A549 treated with RU486 at 1 μM for 4 hours (cell line): ENCODE measurements at places on chromosomes 12 and 14. TPM values are rescaled to one million over a fixed set of nuclear protein-coding genes. Genes with fewer than 3 reads are reported as not detected.

Gene CHURC1
- total RNA-seq: 75.8 to 141 TPM (median 89.0 TPM) in 5 replicates

Gene CABP1
- total RNA-seq: 0.15 to 0.23 TPM (median 0.21 TPM) in 3 of 5 replicates, not detected in the others

Gene RIMBP2
- total RNA-seq: 0.06 TPM in 1 of 5 replicates, not detected in the others

Gene TMEM52B
- 0.05 to 0.18 TPM (median 0.13 TPM) in 4 of 5 replicates, not detected in the other for total RNA-seq

Gene LMNTD1
- total RNA-seq: not detected in 5 replicates

Gene HSPA2
- total RNA-seq: 33.3 to 42.6 TPM (median 40.0 TPM) in 5 replicates

Gene AICDA
- total RNA-seq: 0.08 to 0.17 TPM (median 0.09 TPM) in 3 of 5 replicates, not detected in the others

Gene KRT83
- total RNA-seq: 2.5 to 6.9 TPM (median 5.9 TPM) in 5 replicates

Gene ACSM4
- total RNA-seq: not detected in 5 replicates

Gene GLT1D1
- not detected in 5 replicates for total RNA-seq

Gene LTBR
- total RNA-seq: 154 to 212 TPM (median 188 TPM) in 5 replicates

Gene COL2A1
- 0.06 to 0.40 TPM (median 0.17 TPM) in 4 of 5 replicates, not detected in the other for total RNA-seq

Gene TMEM119
- total RNA-seq: 0.05 to 0.07 TPM (median 0.05 TPM) in 3 of 5 replicates, not detected in the others

Gene PAWR
- total RNA-seq: 36.2 to 75.5 TPM (median 67.0 TPM) in 5 replicates

Gene TEAD4
- total RNA-seq: 38.4 to 47.9 TPM (median 46.8 TPM) in 5 replicates

Gene NAB2
- total RNA-seq: 16.4 to 18.9 TPM (median 18.4 TPM) in 5 replicates

Gene ABCD2
- not detected in 5 replicates for total RNA-seq

Gene ARHGEF25
- 6.1 to 7.7 TPM (median 6.6 TPM) in 5 replicates for total RNA-seq

Gene ALDH1L2
- 1.9 to 3.7 TPM (median 3.1 TPM) in 5 replicates for total RNA-seq

Gene C12orf56
- 0.06 TPM in 1 of 5 replicates, not detected in the others for total RNA-seq

Gene NYNRIN
- 0.16 to 0.78 TPM (median 0.18 TPM) in 5 replicates for total RNA-seq

Gene SMCO2
- 0.21 TPM in 1 of 5 replicates, not detected in the others for total RNA-seq

Gene SLC2A14
- total RNA-seq: 0.07 TPM in 1 of 5 replicates, not detected in the others

Gene PLEKHD1
- 0.03 to 0.05 TPM (median 0.04 TPM) in 3 of 5 replicates, not detected in the others for total RNA-seq

Gene BMP4
- total RNA-seq: 1.5 to 3.3 TPM (median 2.1 TPM) in 5 replicates

Gene NAV3
- 11.0 to 16.6 TPM (median 14.1 TPM) in 5 replicates for total RNA-seq

Gene NR1H4
- total RNA-seq: 0.07 TPM in 1 of 5 replicates, not detected in the others

Gene LRP1
- 16.3 to 22.4 TPM (median 19.3 TPM) in 5 replicates for total RNA-seq

Gene LMO3
- not detected in 5 replicates for total RNA-seq

Gene TOGARAM1
- total RNA-seq: 5.4 to 8.9 TPM (median 8.2 TPM) in 5 replicates

Gene HEATR5A
- 17.2 to 22.7 TPM (median 21.0 TPM) in 5 replicates for total RNA-seq
